ENCODE measurements at places on chromosomes 7 and 10.
A peak's percentile ranks its signal among the peaks of the same experiment; 100 is the strongest.

- no peak for DNase-seq
Observed at GRCh38 chr7:82419200-82419599, 24.4 kb downstream of the CACNA2D1 start.

- DNase-seq, result peak; percentile 30
Observed at GRCh38 chr10:72126184-72126871, 38.0 kb upstream of the SPOCK2 start.

DNA sequence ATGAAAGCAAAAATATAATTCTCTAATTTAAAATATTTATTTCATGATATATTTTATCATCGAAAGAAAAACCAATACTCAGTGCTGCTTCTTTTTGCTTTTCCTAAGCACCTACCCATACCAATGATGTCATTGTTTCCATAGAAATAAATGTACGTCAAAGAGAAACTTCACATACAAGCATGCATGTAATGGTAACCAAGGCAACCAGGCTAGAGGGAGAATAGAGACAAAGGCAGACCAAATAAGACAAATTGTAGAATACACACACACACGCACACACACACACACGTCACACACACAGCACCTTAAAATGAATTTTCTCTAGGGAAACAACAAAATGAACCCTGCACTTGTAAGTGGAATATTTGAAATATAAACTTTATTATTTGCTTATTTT, 75.5 kb downstream of the MACC1 start:
- peak; percentile 55 for DNase-seq

DNA sequence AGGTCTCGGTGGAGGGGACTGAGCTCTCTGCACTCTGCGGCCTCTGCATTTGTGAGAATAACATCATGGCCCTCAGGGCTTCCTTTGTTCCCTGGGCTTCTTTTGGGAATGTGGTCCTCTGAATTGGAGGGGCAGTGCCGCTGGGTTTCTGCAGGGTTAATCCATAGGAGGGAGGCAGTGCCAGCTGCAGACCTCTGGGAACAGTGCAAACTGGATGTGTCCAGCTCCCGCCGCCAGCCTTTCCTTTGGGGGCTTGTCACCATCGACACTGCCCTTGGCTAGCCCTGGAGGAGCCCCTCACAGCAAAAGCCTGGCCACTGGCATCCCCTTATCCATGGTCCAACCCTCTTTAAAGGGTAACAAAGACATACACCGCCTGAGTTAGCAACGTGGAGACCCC, 174.0 kb downstream of the WDR37 start:
- DNase-seq, result no peak

GRCh38 chr7:127486654-127487053, 94.1 kb upstream of the ZNF800 start:
- no peak for DNase-seq

DNA sequence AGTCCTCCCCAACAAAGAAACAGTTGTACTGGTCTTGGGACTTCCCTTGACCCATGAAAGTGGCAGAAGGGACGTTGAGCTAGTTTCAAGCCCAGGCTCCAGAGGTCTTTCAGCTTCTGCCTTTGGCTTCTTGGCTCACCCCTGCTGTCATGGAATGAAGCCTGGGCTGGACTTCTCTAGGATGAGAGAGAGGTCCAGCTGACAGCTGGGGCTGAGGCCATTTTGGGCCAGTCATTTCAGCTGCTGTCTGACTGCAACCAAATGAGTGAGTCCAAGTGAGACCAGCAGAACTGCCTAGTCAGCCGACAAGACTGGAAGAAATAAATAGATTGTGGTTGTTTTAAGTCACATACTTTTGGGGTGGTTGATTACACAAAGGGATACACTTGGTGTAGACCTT, 76.6 kb downstream of the TMEM178B start:
- DNase-seq, result no peak

DNA sequence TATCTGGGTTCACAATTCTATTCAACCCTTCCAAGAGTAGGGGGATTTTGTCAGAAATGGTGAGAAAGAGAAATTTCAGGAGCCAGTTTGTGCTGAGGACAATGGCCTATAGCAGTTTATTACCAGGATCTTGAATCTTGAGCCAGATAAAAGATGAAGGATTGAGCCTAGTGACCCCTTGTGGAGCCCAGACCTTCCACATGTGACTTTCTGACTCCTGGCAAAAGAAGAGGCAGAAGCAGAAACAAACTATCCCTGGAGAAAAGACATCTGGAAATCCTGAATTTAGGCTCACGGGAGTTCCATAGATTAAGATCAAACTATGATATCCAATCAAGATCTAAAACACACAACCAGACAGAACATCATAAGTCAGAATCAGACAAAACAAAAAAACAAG, 60.9 kb upstream of the CHRM2 start:
- DNase-seq, result no peak

DNA sequence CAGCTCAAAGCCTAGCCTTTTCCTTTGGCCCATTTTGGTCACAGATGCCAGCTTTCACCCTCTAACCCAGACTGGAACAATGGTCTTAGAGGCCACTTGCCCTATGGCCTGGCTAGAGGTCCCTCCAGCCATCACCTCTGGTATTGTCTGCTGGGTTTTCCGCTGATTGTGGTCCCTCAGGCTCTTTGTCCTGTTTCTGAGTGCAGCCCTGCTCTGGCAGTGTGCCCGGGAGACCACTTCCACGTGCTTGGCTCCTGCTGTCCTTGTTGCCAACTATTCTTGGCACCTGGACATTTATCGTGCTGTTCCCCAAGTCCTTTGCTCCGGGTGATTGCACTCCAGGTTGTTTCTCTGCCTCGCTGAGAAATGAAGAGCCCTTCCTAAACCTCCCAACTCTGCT, 53.3 kb upstream of the FAM180A start:
- DNase-seq, result no peak

GRCh38 chr10:73922864-73923133, 11.9 kb downstream of the PLAU start:
- DNase-seq, result no peak

DNA sequence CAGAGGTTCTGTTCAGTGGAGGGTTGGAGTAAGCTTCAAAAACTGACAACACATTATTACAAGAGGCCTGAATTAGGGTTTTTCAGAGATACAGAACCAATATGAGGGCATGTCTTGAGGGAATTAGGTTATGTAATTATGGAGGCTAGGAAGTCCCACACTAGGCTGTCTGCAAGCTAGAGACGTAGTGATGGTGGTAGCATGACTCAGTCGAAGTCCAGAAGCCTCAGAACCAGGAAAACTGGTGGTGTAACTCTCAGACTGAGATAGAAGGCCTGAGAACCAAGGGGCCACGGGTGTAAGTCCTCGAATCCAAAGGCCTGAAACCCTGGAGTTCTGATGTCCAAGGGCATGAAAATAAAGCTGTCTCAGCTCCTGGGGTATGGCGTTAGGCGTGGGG, 35.6 kb downstream of the ZNF518A start:
- no peak for DNase-seq

- no peak for DNase-seq
Observed at GRCh38 chr10:80500572-80501380, 36.9 kb upstream of the SH2D4B start.

- no peak for DNase-seq
Observed at GRCh38 chr10:78937393-78937792, 131.4 kb upstream of the ZMIZ1 start.

DNA sequence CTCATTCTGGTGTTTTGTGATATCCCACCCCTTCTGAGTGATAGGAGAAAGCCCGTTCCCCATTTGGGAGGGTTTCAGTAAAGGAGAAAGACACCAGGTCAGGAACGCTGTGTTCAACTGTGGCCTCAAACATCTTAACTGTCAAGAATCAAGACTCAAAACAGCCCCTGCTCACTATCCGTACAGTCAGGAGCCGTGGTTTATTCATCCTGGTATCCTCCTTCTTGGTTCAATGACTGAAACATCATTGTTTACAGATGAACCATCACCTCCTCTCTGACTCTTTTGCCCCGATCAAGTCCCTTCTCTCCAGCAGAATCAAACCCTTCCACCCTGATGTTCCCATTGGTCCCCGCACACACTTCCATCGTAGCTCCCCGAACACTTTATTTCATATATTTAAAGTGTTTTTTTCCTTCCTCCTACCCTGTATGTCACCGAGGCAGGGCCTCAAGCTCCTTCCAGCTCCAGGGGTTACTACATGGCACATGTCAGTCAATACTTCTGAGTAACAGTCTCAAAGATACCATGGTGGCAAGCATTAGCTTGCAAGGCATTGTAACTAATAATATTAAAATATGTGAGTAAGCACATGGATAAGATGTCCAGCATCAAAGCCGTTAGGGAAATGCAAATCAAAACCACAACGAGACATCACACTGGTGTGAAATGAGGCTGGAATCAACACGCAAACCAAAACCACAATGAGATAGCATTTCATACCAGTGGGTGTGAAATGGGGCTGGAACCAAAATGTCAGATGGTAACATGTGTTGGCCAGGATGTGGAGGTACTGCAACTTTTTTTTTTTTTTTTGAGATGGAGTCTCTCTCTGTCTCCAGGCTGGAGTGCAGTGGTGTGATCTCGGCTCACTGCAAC, 124.7 kb upstream of the C1QL3 start:
- no peak for DNase-seq

DNA sequence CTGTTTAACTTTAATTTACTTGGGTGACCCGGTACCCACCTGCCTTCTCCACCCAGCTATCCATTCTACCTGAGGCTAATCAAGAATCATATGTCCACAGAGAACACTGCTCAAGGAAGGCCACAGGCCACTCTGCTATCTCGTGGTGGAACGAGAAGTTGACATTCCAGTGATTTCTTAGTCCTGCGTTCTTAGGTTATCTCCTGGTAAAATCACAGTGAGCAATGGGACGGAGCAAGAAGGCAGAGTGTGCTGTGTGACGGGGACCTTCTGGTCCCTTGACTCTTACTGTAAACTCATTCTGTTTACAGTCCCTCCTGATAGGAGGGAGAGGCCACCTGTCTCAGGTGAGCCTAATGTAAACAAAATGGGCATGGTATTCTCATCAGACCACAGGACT, 256.6 kb downstream of the TNS3 start:
- no peak for DNase-seq

- DNase-seq, result peak; percentile 16
Observed at GRCh38 chr10:11035301-11035991, 17.8 kb downstream of the CELF2 start.

GRCh38 chr7:159094023-159094740, 50.5 kb downstream of the VIPR2 start:
- DNase-seq, result no peak

- no peak for DNase-seq
Observed at GRCh38 chr10:95501203-95502094, 59.7 kb downstream of the SORBS1 start.

- no peak for DNase-seq
Observed at GRCh38 chr10:119303886-119304285, 96.5 kb downstream of the GRK5 start.

GRCh38 chr7:103689255-103689654, 243.2 kb upstream of the SLC26A5 start:
- DNase-seq, result no peak

DNA sequence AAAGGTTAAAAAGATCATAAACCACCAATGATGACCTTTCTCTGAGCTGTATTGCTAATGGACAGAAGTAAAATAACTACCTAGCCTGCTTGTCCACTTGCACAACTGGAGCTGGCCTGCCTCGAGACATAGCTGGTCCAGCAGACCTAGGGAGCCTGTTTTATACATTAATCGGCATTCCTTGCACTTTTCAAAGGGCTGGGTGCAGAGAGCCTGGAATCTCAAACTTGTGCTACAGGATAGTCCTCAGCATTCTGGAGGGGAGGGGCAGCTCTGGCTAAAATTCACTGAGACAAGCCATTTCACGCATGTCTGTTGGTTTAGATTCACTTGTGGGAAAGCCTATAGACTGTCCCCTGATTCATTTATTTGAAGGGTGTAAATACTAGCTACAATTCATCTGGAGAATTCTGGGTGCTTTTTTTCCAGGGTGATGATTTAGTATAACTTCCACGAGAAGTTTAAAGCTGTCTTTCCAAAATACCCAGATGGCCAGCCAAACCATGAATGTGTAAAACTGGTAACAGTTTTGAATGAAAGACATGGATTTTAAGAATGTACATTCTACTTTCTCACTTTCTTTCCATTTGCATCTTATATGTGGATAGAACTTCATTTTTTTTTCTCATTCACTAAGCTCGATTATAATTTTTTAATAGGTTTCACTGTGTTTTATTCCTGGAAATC, 389.4 kb downstream of the KCNMA1 start:
- DNase-seq, result no peak

GRCh38 chr7:92044940-92045339, 89.3 kb downstream of the CYP51A1 start:
- no peak for DNase-seq

GRCh38 chr7:25759286-25759685, 392.7 kb upstream of the NFE2L3 start:
- no peak for DNase-seq

- DNase-seq, result no peak
Observed at GRCh38 chr10:102834143-102834542, 3.1 kb downstream of the CYP17A1 start.

- DNase-seq, result no peak
Observed at GRCh38 chr7:75969182-75969581, 25.2 kb downstream of the TMEM120A start.

Data from hematopoietic multipotent progenitor cell (in vitro differentiated cells).